ENCODE measurements at places on chromosomes 11 and 22. TPM values are rescaled to one million over a fixed set of nuclear protein-coding genes. Genes with fewer than 3 reads are reported as not detected.

DNA sequence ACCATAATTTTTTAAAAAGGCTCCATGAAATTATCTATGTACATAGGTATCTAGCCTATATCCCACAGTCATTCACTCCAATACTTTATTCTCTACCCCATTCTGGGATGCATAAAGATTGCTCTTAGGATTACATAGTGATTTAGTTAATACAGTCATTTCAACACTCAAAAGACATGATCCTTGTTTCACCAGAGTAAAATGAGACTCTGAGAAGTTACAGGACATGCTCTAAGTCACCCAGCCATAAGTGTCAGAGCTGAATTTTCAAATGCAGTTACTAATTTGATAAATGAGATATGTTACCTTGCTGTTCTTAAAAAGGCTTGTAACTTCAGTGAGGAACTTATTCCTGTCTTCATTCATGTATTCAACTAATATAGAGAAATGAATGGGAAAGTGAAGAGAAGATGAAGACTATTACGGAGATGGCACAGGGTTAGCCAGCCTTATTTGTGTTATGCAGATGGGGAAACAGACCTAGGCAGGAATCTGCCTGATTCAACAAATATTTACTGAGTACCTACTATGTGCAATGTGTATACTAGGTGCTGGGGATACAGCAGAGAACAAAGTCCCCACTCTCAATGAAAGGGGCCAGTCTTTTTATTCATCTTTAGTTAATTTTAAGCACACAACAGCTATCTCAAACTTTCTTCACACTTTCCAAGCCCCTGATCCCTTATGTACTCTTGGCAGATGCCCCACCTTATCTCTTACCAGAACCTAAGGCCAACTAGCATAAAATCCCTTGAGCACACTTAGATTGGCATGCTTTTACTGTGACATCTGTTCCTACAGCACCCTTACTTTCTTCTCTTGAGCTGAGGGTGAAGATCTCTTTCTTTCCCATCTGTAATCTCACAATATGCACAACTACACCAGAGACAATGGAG is 21.6 kb downstream of the MAPK1 start:
- no peak for DNase-seq

DNA sequence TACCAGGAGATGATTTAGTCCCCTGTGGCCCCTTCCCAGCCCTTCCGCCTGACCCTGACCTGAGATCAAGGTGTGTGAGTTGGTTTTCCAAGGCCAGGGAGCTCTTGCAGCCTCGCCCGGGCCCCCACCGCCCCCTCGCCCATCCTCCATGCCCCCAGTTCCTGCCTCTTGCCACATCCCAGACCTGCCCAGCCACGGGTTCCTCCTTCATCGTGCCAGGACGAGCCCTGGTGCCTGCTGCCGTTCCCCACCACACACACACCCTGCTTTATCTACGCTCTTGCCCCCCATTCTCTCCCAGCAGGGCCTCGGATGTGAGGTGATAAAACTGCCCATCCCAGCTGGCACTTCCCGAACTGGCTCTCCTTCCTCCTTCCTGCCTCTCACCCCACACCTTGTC is 1.4 kb upstream of the LIF start:
- DNase-seq, result no peak

GRCh38 chr11:34565417-34566207 is 52.0 kb upstream of the ELF5 start:
- DNase-seq, result no peak

- no peak for DNase-seq
Observed at GRCh38 chr22:35606916-35607315, 10.2 kb downstream of the MB start.

DNA sequence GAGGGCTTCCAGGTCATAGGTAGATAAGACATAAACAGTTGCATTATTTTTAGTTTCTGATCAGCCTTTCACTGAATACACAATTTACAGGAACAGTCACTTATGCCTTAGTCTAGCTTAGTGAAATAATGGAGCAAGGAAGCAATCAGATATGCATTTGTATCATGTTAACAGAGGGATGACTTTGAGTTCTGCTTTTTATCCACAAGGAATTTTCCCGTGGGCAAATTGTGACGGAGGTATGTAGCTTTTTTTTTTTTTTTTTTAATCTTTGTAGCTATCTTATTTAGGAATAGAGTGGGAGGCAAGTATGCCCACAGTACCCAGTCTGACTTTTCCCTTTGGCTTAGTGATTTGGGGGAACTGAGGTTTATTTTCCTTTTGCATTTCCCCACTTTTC is 3.4 kb upstream of the NLRP10 start:
- DNase-seq, result no peak

GRCh38 chr11:34632105-34632791 is 11.4 kb downstream of the EHF start:
- peak; percentile 71 for DNase-seq

GRCh38 chr11:131579932-131580387 is 209.5 kb downstream of the NTM start:
- DNase-seq, result peak; percentile 1

GRCh38 chr22:38942702-38943101 is 14.7 kb upstream of the APOBEC3A start:
- DNase-seq, result no peak

GRCh38 chr22:17267661-17268330 is 48.6 kb upstream of the ADA2 start:
- DNase-seq, result no peak

DNA sequence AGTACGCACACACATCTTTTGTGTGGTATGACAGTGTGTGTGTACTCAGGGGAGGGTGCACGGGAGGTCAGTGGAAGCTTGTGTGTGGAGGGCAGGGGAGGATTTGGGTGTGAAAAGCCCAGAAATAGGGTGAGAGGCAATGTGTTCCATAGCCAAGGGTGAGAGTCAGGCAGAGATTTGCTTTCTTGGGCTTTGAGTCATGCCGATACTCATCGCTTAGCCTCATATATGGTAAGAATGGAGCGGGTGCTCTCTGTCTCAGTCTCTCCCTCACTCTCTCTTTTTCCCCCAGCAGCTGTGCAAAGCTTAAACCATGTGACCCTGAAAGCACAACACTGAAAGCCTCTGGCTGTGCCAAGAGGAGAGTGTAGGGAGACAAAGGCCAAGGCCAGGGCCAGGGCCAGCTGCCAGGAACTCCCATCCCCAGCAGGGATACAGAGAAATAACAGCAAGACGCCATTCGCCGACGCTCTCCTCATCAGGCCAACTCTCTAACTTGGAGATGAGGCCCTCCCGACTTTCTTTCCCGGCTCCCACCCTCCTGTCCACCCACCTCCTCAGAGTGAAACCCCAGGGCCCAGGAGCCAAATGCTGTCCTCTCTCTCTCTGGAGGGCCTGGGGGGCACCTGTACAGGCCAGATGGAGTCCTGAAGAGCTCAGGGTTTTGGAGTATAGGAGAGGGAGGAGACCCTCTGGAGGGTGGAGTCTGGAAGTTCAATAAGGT is 20.3 kb upstream of the MICAL3 start:
- no peak for DNase-seq

DNA sequence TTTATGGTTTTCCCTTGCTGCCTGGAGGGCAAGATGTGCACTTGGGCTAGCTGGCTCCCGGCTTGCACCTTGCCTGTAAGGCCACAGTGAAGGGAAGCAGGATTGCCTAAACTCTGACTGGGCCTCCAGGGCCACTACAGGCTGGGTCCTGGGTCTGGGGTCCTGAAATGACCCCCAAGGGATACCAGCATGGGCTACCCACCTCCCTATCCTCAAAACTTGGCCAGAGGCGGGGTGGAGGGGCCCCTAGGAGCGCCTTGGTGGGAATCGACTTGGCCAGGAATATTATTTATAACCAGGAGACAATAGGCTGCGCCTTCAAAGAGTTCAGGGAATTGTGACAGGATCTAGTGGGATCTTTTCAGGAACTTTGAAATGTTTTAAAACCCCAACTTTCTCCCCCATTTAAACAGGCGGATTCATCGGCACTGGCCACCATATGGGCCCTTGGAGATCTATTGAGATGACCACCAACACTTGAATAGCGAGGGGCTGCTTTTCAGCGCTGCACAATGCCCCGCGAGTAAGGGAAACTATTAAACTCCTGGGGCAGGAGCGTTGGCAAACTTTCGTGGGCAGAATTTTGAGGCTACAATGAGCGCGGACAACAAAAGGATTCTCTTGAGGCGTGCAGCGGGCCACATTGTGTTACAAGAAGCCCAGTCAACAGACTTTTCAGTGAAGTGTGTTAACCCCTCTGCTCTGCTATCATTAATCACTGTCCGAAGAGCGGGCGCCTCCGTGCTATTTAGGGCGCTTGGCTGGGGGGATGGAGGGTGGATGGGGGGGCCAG is 15.2 kb downstream of the PAX6 start:
- DNase-seq, result no peak

DNA sequence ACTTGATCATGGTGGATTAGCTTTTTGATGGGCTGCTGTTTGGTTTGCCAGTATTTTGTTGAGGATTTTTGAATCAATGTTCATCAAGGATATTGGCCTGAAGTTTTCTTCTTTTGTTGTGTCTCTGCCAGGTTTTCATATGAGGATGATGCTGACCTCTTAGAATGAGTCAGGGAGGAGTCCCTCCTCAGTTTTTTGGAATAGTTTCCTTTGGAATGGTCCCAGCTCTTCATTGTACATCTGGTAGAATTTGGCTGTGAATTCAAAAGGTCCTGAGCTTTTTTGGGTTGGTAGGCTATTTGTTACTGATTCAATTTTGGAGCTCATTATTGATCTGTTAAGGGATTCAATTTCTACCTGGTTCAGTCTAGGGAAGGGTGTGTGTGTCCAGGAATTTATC is 78.1 kb downstream of the CTSC start:
- no peak for DNase-seq

GRCh38 chr11:27841023-27841422 is 140.8 kb upstream of the BDNF start:
- DNase-seq, result no peak

DNA sequence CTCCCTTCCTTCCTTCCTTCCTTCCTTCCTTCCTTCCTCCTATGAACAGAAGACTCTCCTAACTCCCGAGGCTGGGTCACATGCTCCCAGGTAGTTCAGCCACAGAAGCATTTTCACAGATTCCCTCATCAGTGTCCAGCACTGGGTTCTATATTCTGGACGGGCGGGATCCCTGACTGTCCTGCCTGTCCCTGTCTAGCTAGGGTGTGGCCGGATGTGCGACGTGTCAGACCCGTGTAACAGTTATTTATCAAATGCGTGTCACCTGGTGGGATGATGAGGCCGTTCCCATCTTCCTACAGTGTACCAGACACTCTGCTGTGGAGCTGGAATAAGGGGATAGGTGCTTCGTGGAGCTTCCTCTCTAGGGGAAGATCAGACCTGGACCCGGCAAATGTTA is 901.0 kb downstream of the BRD1 start:
- DNase-seq, result no peak

DNA sequence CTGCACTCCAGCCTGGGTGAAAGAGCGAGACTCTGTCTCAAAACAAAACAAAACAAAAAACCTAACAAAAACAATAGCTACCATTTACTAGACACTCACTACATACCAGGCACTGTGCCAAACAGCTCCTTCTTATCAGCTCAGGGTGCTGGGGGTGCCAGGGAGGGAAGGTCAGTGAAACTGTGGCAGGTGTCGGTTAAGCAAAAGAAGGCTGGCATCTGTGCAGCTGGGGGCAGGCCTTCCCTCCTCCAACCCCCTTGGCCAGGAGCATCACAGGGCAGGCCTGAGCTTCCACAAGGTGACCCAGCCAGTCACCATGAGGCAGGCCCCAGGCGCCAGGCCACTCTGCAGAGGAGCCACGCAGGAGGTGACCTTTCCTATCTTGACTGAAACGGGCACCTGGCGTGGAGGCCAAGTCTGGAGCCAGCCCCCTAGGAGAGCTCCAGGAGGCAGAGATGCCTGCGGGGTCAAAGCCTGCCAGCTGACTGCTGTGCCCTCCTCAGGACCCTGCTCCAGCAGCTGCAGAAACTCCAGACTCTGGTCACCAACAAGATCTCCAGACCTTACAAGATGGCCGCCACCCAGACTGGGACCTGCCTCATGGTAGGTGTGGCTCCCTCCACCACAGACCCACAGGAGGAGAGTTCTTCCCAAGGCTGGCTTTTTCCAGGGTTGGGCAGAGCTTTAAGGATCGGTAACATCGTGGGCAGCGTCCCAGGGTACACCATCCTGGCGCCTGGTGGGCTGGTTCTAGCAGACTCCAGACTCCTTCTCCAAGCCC is 31.3 kb upstream of the DGKZ start:
- no peak for DNase-seq

GRCh38 chr11:27485930-27486773 is 13.6 kb upstream of the LGR4 start:
- peak; percentile 57 for DNase-seq

- DNase-seq, result no peak
Observed at GRCh38 chr11:15233371-15234165, 118.8 kb downstream of the INSC start.

GRCh38 chr22:44406341-44407170 is 91.5 kb downstream of the RTL6 start:
- no peak for DNase-seq

- DNase-seq, result no peak
Observed at GRCh38 chr22:39312410-39312809, 7.0 kb downstream of the RPL3 start.

- DNase-seq, result no peak
Observed at GRCh38 chr11:105613183-105613582, 3.3 kb downstream of the GRIA4 start.

DNA sequence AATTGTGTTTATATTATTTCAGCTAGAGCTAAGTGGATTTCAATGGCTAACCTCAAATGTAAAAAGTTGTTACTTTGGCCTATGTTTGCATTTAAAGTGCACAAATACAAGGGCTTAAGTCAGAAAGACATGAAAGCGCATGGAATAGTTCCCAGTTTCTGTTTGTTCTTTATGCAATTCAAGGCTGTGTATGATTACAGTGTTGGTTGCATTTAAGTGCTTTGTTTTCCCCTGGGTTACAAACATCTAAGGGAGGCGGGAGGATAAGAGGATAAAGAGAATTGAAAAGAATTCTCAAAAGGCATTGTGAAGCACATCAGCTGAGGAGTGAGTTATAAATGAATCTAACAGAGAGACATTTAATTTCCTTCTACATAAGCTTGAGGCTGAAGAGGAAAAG is 453.4 kb downstream of the NTM start:
- no peak for DNase-seq

GRCh38 chr22:43434275-43434927 is 22.6 kb downstream of the MPPED1 start:
- DNase-seq, result no peak

The C11orf91 gene
- not detected for total RNA-seq

The SUSD2 gene
- total RNA-seq, result 0.10 TPM

The DSCAML1 gene
- 10.1 TPM for total RNA-seq

The ZNF214 gene
- 8.4 TPM for total RNA-seq

The INS gene
- not detected for total RNA-seq

The VPREB1 gene
- total RNA-seq, result not detected

The KCNJ11 gene
- 0.35 TPM for total RNA-seq

The EFEMP2 gene
- 35.0 TPM for total RNA-seq

The RTCB gene
- total RNA-seq, result 182 TPM

The MPST gene
- 75.5 TPM for total RNA-seq

The SCARF2 gene
- 9.1 TPM for total RNA-seq

The COMT gene
- total RNA-seq, result 246 TPM

The IL10RA gene
- total RNA-seq, result 0.60 TPM

The CACNA1I gene
- total RNA-seq, result not detected

The MS4A12 gene
- total RNA-seq, result not detected

The APOBEC3G gene
- total RNA-seq, result 9.7 TPM

The OR10D3 gene
- total RNA-seq, result not detected

The PRR33 gene
- not detected for total RNA-seq

The SAA2 gene
- 225 TPM for total RNA-seq

The UBASH3B gene
- 50.5 TPM for total RNA-seq

The CSNK2A3 gene
- 3.1 TPM for total RNA-seq

Measured in renal cortical epithelial cell (primary cell).